ENCODE measurements at places on chromosomes 1 and 21.

DNA sequence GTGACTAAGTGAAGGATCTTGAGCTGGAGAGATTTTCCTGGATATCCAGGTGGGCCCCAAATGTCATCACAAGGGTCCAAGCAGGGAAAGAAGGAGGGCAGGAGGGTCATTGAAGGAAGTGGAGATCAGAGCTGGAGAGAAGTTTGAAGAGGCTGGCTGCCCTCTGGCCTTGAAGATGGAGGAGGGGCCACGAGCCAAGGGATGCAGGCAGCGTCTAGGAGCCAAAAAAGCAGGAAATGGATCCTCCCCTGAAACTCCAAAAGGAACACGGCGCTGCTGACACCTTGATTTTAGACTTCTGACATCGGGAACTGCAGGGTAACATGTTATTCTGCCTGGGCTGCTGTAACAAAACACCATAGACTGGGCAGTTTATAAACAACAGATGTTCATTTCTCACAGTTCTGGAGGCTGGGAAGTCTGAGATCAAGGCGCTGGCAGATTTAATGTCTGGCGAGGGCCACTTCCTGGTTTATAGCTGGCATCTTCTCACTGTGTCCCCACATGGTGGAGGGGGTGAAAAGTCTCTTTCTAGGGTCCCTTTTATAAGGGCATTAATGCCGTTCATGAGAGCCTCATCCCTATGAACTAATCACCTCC is 28.8 kb upstream of the ZBTB21 start:
- DNase-seq, result peak; percentile 20

DNA sequence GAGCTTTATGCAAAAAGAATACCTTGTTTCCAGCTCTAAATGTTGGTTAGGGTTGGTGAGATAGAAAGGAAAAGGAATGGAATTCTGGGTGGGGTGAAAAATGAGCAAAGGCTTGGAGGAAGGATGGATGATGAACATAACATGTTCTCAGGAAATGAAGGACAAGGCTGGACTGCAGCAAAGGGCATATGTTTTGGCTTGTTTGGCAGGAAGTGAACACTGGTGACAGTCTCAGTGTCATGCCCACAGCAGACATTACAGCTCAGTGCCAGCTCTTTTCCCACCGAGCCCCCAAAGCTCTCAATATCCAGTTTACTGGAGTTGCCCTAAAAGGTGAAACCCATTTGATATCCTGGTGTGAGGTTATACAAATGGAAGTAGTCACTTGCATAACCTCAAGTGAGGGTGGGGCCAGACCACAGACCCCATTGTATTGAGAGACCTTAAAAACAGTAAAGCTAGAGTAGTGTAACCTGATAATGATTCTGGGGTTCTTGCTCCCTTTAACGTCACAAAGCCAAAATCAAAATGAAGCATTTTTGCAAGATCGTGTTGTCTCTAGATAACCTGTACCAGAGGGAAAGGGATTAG is 270.6 kb downstream of the NFIA start:
- DNase-seq, result no peak

DNA sequence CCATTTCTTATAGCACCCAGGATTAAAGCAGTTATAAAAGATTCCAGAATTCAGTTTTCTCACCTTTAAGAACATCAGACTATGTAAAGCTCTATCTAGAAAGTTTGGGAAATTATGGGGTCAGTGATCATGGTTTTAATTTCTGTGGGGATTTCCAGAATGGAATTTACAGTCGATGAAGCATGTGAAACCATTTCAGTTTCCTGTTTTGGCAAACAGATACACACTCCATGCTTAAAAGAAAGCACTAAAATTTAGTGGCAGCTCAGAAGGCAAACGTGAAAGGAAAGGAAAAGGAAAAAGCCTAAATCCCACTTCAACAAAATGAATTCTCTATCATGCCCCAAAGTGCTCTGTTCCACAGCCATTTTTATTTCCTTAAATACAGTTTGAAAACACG is 60.4 kb downstream of the FYB2 start:
- no peak for DNase-seq

DNA sequence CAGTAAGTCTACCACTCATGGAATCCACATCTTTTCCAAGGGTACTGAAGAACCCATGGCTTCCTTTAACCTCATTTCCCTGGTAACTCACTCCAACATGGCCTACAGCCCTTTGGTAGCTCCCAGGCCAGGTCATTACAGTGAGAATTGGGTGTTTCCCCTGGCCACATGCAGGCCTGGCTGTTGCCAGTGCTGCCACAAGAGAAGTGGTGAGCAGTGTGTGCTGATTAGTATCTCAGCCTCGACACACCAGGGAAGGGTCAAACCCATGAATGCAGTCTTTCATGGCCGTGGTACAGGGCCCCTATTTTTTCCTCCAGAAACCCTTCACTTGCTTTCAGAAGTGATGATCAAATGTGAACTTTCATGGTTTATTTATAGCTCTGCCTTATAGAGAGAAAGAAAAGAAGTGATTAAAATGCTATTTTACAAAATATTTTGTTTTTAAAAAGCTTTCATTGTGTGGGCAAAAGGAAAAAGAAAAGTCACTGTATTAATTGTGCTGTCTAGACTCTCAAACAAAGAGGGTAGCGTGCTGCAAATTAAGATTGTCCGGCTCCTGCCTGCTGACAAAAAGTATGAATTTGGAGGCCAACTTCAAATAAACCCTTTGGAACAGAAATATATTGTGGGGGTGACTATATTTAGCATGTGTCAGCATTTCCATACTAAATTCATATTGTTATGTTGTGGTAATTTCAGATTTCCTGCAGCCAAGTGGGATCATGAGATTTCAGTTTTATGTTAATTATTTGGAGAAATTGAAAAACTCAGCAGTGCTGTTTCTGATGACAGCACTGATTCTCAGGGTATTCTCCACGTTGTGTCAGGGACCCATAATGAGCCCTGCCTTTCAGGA is 62.0 kb upstream of the HOOK1 start:
- no peak for DNase-seq

GRCh38 chr1:224696891-224697765 is 81.0 kb downstream of the CNIH3 start:
- DNase-seq, result peak; percentile 83

DNA sequence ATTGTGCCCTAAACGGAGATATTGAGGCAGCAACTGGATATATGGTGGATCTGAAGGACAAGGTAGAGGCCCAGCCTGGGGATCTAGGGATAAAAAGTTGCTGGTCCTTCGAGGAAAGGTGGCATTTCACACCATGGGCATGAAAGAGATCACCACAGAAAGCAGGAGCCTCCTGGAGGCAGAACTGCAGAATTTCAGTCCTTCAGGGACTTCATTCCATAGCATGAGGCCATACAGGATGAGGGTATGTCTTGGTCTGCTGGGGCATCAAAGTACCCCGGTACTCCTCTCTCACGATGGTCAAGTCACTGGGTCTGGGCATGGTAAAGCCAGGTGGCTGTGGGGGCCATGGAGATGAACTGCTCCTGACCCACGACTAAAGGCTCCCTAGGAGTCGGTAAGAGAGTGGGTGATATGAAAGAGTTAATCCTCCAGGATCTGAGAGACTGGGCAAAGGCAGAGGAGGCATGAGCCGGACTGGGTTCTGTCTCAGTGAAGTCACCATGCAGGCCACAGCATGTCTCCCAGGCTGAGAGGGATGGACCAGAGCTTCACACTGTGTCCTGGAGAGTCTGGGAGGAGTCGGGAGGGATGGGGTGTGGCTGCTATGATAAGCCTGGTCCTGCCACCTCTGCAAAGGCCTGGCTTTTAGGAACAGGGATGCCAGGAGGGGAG is 5.8 kb upstream of the SPRR5 start:
- no peak for DNase-seq

DNA sequence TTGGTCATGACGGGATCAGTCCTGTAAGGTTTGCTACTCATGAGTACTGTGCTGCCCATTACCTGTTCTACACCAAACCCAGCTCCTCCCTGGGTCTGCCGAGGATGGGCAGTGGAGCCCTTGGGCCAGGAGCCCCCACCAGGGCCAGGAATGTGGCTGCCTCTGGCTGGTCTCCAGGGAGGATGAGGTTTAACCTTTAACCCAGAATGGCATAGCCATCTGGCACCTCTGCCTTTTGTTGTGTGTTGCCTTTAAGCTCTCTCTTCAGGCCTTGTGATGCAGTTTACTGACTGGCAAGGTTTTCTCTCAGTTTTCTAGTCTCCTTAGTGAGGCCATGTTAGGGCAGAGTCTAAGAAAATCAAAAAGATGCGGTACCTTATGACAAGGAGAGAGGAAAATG is 38.6 kb downstream of the SIPA1L2 start:
- DNase-seq, result no peak

- no peak for DNase-seq
These were observed 145.7 kb upstream of the BARHL2 start for GRCh38 chr1:90862782-90863181.

DNA sequence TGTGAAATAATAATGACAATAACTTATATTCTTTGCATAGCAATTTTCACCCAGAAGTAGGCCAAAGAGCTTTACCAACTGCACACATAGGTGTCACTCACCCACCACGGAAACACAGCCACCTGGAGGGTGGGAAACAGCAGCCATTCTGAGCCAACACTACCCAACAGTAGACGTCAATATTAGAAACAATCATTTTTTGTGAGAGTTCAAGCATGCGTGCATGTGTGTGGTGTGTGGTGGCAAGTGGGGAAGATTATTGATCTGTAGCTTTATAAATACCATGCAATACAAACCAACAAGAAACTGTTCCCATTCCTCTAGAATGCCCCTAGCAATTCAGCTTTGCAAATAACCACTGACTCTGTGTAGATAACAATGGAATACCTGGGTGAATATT is 19.1 kb downstream of the PROX1 start:
- no peak for DNase-seq

DNA sequence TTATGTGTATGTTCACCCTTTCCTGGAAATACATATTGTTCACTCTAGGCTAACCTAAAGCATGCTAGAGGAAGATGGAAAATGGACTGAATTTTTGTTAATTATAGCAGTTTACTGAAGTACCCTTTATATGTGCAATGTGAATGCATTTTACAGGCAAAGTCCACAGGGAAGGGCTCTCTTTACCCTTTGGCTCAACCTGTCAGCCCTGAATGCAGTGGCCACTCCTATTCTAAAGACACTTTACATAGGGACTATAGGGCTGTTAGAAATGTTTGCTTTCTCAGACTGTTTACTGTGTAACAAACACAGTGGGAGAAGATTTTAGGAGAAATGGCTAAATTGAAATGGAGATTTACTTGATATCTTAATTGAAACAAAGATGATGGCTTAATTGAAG is 78.5 kb downstream of the BRINP2 start:
- DNase-seq, result no peak

DNA sequence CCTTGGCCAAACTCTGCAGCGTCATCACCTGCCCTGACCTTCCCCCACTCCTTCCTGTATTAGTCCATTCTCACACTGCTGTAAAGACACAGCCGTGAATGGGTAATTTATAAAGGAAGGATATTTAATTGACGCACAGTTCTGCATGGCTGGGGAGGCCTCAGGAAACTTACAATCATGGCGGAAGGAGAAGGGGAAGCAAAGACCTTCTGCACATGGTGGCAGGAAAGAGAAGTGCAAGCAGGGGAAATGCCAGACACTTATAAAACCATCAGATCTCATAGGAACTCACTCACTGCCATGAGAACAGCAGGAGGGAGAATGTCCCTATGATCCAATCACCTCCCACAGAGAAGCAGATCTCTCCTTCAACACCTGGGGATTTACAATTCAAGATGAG is 408.5 kb downstream of the PTPRU start:
- DNase-seq, result no peak

GRCh38 chr21:41247561-41248545 is 68.7 kb upstream of the FAM3B start:
- peak; percentile 99 for DNase-seq

DNA sequence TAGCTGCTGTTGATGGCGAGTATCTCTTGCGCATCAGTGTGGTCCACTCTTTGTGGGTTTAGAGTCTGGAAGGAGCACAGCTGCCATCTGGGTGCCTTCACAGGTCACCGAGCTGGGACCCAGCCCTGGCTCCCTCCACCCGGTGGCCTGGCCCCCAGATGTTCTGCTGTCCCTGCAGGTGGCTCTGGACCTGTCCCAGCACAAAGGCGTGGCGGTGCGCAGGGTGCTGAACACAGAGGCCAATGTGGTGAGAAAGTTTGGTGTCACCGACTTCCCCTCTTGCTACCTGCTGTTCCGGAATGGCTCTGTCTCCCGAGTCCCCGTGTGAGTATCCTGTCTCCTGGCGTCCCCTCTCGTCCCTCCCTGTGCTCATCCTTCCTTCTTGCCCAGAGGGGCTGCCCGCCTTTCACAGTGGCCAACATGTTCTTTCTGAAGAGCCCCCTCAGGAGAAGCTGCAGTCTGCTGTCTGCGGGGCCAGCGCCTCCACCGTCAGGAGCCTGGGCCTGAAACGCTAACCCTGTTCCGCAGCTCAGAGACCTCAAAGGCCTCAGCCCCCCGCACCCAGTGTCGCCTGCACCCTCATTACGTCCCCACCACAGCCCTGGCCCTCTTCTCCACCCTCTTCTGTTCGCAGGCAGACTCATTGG is 27.4 kb downstream of the QSOX1 start:
- DNase-seq, result no peak

GRCh38 chr1:68644504-68644903 is 147.6 kb upstream of the DEPDC1 start:
- no peak for DNase-seq

- DNase-seq, result no peak
These were observed 64.0 kb downstream of the MEGF6 start for GRCh38 chr1:3547055-3548005.

DNA sequence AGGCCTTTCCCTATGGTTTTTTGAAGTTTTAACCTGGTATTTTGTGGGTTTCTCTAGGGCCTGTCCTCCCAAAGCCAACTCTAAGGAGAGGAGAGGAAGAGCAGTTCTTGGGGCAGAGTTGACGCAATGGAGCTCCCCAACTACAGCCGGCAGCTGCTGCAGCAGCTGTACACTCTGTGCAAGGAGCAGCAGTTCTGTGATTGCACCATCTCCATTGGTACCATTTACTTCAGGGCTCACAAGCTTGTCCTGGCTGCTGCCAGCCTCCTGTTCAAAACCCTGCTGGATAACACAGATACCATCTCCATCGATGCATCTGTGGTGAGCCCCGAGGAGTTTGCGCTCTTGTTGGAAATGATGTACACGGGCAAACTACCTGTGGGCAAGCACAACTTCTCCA is 38.2 kb downstream of the ZBTB40 start:
- DNase-seq, result no peak

DNA sequence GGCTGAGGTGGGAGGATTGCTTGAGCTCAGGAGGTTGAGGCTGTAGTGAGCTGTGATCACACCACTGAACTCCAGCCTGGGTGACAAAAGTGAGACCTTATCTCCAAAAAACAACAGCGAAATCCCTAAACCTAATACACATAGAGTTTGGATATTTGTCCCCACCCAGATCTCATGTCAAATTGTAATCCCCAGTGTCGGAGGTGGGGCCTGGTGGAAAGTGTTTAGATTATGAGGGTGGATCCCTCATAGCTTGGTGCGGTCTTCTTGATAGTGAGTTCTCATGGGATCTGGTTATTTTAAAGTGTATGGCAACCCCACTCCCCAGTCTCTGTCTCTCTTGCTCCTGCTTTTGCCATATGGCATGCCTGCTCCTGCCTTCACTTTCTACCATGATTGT is 94.0 kb downstream of the POU2F1 start:
- no peak for DNase-seq

DNA sequence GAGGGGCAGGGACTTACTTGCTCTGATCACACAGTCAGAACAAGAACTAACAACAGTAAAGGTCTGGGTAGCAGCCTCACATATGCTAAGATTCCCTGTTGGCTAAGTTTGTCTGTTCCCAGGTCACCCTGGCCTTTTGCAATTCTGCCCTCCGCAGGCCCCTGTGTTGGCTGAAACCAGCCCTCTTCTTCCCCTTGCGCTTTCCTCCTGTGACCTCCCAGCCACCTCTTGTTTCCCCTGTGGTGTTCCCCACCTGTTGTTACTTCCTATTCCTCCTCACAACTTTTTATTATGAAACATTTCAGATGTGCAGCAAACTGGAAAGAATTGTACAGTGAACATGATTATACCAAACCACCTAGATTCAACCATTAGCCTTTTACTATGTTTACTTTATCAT is 23.4 kb downstream of the MAPKAPK2 start:
- no peak for DNase-seq

Data from fibroblast of the aortic adventitia (primary cell).